ENCODE measurements at places on chromosomes 11 and 22.

DNA sequence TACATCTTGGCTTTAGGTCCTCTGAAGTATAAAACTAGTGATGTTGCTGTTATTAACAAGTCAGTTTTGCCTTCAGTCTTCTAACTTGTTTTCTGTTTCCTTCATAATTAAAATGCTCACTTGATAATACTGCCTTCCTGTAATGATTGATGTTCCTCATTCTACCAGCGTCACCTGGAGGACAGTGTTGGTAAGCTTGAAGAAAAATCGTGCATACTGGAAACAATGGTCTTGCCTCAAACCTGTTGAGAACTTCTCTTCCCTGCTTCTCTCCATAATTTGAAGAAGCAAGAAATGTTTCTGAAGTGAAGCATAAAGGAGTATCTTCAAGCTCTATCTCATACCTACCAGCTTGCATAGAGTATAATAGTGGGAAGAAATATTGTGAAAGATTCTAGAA lies 3.0 kb downstream of the YWHAH start:
- no peak for DNase-seq

DNA sequence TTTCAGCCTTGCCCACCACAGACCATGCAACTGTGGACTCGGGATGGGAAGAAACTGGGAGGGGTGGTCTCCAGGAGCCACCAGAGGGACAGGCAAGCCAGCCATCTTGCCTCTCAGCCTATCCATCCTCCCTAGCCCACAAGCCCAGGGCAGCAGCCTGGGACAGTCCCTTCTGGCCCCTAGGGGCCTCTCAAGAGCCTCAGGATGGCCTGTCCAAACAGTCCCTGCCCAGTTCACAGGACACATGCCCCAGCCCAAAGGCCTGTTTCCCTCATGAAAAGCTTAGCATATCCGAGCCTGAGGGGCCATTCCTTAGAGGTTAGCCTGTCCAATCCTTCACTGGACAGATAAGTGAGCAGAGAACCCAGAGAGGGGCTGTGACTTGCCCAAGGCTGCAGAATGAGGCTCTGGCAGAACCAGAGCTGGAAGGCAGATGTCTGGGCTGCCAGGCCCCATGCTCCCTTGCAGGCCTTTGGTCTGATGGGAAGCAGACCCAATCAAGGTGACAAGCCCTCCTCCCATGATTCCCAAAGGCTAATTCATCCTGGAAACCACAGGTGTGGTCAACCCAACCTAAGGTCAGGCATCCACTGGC lies 28.2 kb downstream of the LRRC10B start:
- DNase-seq: no peak

DNA sequence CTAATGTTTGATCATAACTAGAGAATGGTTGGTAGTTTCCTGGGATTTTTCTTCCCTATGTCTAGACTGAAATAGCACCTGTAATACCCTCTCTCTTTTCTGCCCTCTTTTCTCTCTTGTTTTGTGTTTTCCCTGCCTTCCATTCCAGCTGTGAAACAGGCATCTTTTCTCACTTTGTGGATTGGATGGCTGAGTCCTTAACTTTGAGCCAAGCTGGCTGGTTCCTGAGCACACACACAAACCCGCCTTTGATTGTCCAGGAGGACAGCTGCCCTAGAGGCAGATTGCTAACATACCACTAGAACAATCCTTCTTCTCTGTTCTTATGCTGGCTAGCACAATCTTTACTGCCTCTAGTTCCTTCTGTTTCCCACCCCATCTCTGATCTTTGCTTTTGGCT lies 17.7 kb downstream of the CTNND1 start:
- no peak for DNase-seq

- no peak for DNase-seq
Observed at GRCh38 chr11:29634244-29634643, 382.6 kb downstream of the KCNA4 start.

DNA sequence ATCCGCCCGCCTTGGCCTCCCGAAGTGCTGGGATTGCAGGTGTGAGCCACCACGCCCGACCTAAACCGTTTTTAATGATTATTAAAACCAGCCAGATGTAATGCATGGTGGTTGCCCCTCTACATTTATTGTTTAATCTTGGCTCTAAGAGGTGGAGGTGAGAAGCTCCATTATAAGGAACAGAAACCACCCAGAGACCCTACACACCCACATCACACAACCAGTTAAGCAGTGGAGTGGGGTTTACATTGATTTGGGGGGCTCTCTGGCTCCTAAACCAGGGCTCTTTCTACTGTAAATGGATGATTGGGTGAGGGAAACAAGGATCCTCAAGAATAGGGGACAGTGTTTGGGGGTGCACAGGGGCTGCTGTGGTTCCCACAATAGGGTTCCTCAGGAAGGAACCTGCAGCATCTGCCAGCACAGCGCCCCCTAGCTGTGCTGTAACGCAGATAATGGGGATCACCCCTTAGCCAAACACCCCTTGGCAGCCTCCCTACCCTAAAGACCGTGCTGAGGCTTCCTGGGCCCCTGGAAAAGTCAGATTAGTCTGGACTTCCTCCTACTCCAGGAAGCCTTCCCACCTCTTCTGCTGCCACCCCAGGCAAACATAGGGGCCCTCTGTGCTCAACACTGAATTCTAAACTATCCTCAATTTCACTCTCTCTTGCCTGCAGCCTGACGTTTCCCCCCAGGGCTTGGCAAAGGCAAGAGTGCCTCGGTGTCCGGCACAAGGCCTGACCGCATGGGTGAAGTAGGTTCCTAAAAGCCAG lies 2.4 kb downstream of the MPST start:
- DNase-seq: peak; percentile 49

DNA sequence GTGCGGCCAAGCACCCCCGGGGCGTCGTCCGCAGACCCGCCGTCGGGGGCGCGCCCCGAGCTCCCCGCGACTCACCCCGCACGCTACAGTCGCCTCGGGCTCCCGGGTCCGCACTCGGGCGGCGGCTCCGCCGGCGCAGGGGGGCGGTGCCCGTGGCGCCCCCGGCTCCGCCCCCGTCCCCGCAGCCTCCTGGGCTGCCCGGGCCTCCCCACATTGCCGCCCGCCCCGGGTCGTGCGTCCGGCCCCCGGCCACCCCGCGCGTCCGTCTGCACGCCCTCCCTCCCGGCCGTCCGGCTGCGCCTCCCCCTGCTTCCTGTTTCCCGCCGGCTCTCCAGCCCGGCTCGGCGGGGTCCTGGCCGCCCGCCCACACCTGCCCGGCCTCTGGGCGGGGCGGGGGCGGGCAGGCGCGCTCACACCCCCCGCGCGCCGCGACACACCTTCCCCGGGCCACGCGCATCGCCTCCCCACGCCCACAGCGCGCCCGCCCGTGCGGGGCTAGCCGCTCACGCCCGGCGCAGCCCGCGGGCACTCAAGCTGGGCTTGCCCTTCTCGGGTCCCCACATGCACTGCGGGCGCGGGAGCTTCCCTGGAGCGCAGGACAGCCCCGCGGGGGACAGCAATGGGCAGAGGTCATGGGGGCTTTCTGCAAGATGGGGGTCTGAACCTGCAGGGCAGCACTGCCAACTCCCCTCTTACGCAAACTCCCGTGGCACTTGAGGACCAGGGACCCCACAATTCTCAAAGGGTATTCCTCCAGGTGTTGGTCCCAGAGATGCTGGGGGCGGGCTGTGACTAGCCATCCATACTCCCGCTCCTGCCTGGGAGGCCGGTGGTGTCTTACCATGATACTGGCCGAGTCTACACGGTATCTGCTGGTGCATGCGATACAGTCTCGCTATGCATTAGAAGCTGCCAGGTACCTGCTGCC lies at the start of gene CARD10:
Gene CARD10 (minus strand): TSS at position 148 of the 928 bp plus-strand sequence. CDS start 215 bp downstream, outside the sequence.
- no peak for DNase-seq

- DNase-seq: no peak
Observed at GRCh38 chr11:13944016-13944415, 18.5 kb upstream of the SPON1 start.

DNA sequence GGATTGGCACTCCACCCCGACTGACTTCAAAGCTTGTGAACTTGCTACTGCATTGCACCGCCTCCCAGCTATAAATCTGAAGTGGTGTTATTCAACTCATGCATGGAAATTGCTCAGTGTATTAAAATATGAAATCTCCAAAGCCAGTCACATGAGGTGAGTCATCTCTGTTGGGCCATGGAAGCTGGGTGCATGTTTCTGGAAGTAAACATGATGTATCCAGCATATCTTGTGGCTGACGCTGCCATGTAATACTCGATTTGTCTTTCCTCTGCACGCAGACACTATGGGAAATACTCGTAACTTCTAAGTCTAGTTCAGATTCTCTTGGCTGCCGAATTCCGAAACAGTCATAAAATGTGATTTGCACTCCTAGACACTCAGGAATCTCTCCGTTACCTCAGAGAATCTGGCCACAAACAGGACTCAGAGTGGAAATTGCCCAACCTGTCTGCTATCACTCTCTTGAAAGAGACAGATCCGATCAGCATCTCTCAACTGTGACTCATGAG lies 154.9 kb upstream of the MPPED2 start:
- no peak for DNase-seq

DNA sequence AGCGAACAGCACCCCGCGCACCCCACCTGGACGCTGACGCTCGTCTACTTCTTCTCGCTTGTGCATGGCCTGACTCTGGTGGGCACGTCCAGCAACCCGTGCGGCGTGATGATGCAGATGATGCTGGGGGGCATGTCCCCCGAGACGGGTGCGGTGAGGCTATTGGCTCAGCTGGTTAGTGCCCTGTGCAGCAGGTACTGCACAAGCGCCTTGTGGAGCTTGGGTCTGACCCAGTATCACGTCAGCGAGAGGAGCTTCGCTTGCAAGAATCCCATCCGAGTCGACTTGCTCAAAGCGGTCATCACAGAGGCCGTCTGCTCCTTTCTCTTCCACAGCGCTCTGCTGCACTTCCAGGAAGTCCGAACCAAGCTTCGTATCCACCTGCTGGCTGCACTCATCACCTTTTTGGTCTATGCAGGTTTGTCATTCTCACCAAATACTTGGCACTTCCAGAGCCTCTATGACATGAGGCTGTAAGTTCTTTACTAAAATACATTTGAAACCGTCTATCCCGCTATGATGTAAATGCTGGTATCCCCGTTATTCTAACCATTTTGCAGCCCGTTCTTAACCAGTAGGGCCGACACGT lies 535 bp downstream of the AQP11 start:
- peak; percentile 1 for DNase-seq

DNA sequence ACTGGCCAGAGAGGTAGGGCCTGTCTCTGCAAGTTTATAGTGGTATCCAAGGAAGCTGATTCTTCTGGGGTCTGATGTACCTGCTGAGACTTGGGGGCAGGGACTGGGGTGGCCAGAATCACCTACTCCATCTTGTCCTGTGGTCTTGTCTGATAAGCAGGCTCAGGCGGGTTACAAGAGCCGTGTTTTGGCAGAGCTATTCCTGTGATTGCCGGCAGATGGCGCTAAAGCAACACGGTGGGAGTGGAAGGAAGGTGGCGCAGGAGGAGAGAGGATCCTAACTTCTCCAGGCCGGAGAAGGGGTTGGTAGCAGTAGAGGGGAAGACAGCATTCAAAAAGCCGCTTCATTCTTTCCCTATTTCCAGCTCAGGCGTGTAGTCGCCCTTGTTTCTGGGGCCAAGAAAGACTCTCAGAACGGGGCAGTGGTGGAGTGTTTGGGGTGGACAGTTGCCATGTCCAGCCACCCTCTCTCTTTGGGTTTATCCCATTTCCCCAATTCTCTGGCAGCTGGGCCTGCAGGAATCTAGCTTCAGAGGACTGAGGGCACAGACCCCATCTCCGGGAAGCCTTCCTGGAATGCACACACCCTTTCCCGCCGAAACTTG lies 15.1 kb downstream of the CHRM1 start:
- peak; percentile 70 for DNase-seq

GRCh38 chr22:23698673-23699235 lies 7.9 kb downstream of the RGL4 start:
- no peak for DNase-seq

- no peak for DNase-seq
Observed at GRCh38 chr22:45928726-45929368, 48.1 kb downstream of the WNT7B start.

DNA sequence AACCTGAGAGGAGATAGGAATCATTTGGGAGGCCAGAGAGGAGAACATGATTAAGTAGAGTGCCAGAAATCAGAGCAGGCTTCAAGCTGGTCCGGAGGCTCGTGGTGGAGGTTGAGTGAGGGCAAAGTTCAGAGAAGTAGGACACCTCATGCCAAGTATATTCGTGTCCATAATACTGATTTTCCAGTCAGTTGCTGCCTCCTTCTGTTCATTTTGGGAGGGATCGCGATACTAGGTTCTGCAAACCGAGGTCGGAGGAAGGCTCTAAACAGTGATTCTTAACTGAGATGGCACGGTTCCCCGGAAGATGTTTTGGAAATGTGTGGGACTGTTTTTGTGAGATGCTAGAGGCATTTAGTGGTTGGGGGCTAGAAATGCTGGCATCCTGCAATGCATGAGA lies 13.6 kb upstream of the CD3E start:
- DNase-seq: no peak

- no peak for DNase-seq
Observed at GRCh38 chr11:122938557-122938956, 43.1 kb downstream of the BSX start.

GRCh38 chr22:44548981-44549380 lies 50.9 kb upstream of the RTL6 start:
- no peak for DNase-seq

DNA sequence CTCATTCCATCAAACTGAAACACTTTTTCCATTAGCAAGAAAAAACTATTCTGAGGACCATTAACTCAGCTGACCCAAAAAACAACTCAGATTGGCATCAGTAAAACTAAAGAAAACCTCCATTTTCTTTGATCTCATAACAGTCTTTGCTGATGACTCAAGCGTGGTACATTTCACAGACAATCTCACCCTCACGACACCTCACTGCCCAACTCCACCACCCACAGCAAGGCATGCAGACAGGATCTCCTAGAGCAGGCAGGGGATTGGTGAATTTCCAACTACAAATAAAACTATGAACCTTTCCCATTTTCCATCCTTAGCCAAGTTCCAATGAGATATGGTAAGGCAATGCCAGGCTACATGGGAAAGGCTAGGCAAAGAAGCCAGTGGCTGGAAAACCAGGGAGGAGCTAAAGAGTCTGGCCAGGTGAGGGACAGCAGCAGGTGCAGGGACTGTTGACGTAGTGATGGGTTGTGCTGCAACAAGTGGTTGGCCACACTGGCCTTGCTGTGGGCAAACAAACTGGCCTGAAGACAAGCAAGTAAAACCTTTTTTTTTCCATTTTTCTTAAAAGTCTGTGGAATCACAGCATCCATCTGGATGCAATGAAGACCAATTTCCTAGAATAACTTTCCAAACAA lies 97.2 kb downstream of the SERGEF start:
- no peak for DNase-seq

DNA sequence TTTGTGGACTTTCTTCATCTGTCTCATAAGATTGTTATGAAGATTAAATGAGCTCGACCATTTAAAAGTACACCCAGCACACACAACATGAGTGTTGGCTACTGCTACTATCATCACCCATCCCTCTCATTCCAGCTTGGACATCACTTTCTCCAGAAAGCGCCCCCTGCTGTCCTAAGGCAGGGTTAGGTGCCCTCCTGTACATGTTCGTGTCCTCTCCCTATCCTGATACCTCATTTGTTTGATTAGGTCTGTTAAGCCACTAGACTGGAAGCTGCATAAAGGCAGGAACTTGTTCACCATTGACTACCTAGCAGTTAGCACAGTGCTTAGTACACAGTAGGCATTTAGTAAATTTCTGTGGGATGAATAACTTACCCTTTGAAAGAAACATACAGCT lies 85.5 kb downstream of the ENTHD1 start:
- DNase-seq: peak; percentile 7

All from activated T-cell treated with anti-CD3 and anti-CD28 coated beads for 24 hours (primary cell).